ENCODE measurements at places on chromosomes 16 and 17. TPM values are rescaled to one million over a fixed set of nuclear protein-coding genes. Genes with fewer than 3 reads are reported as not detected.

DNA sequence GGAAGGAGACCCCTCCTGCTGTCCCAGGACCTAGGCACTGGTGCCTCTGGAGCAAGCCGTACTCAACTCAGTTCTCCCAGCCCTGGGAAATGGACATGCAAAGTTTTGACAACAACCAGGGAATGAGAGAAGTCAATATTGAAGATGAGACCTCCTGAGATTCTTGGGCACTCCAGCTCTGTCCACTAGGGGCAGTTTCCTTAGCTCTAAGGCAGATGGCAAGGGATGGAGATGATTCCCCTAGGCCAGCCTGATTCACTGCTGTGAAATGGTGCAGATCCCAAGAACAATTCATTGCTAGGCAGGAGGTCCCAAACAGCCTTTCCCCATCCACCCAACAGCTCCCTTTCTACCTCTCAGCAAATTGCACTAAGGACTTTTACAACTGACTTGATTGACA lies 20.5 kb upstream of the SDR42E2 start:
- peak; percentile 21 for DNase-seq

DNA sequence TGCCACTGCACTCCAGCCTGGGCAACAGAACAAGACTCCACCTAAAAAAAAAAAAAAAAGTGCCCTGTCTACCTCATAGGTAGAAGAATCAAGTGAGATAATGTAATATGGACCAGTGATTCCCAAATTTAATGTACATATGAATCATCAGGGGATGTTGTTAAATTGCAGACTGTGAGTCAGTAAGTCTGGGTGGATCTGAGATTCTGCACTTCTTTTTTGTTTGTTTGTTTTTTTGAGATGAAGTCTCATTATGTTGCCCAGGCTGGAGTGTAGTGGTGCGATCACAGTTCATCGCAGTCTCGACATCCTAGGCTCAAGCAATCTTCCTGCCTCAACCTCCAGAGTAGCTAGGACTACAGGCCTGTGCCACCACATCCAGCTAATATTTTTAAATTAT lies 31.6 kb downstream of the HOXB1 start:
- no peak for DNase-seq

DNA sequence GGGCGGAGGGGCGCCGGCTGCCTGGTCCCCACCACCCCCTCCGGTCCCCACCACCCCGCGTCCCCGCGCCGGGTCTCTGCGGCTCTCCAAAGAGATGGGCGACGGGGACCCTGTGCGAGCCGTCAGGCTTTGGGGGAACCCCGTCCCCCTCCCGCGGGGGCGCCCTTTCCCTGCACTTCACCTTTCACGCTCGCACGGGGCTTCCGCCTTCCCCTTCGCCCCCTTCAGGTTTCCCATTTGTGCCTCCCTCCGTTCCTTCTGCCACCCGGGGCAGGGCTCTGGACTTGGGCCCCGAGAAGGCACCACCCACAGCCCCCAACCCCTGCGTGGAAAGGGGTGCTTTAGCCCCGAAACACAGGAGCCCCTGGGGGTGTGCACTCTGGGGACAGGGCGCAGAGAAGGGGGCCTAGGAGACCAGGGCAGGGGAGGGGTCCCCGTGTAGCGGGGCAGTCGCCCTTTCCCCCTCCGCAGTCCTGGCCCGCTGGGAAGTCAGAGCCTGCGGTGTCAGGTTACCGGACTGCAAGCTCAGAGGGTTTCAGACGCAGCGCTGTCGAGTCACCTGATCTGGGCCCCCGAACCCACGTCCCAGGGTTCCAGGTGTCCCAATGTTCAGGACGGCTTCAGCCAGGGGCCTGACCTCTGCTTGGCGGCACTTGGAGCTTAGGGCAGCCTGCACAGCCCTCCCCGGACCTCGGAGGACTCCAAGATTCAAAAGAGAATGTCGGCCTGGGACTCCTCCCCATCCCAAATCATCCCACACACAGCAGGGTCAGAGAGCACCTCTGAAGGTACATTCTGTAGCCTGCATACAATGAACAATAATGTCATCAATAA lies 6.7 kb upstream of the CCDC92B start:
- no peak for DNase-seq

COX6A2 gene
- not detected for total RNA-seq

GRCh38 chr16:35746963-35747657 lies 2287.7 kb downstream of the TP53TG3F start:
- no peak for DNase-seq

- DNase-seq: no peak
Observed at GRCh38 chr17:12627781-12628451, 37.8 kb upstream of the MYOCD start.

- no peak for DNase-seq
Observed at GRCh38 chr16:28897826-28898225, 19.5 kb downstream of the ATP2A1 start.

- DNase-seq: no peak
Observed at GRCh38 chr16:7378024-7378695, 45.5 kb downstream of the RBFOX1 start.

DNA sequence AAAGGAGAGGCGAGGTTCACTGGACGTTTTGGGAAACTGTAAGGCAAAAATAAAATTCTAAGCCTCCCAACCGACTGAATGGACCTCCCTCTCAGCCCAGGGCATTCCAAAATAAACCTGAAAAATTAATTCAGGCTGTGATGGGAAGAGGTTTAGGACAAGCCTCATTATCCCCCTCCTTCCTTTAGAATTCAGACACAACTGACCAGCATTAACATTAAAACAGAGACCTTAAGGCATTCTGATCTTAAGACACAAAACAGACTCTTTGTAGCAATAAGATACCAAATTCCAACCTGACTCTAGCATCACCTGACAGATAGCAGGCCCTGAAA lies 298 bp upstream of the LDHD start:
- no peak for DNase-seq

- DNase-seq: no peak
Observed at GRCh38 chr16:5852151-5852550, 754.6 kb upstream of the EEF2KMT start.

EPN3 gene
- total RNA-seq: 17.8 TPM

DNA sequence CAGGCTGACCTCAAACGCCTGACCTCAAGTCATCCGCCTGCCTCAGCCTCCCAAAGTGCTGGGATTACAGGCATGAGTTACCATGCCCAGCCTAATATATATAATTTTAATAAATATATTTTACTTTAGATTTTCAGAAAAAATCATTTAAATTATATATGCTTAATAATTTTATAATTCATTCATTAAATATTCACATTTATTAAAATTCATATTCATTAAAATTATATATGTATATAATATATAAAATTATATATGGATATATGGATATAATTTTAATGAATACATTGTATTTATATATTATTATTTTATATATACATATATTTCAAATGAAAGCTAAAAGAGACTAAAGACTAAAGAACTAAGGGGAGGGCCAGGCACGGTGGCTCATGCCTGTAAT lies 29.4 kb downstream of the COPRS start:
- DNase-seq: no peak

- DNase-seq: no peak
Observed at GRCh38 chr17:55691666-55692065, 31.0 kb downstream of the TMEM100 start.

HERPUD1 gene
- 113 TPM for total RNA-seq

DNA sequence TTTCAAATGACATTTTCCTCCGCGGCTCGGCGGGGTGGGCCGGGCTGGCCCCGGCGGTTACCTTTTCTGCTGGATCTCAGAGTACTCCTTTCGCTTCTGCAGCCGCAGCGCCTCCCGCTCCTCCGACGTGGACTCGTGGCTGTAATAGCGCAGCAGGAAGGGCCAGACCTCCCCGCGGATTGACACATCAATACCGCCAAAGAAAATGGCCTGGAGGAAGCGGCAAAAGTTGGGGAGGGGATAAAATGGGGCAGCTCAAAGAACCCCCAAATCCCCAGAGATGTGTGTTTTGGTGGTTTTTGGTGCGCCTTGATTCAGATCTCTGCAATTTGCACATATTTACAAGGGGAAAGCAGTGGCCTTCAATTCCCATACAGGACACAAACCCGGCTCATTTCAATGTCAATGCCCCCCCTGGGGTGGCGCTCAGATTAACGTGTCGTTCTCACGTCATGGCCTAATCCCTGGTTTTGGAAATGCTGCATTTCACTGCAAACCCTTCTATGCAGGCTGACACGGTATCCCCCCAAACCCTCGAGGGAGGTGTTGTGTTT lies 85.9 kb downstream of the TBC1D16 start:
- no peak for DNase-seq

DNA sequence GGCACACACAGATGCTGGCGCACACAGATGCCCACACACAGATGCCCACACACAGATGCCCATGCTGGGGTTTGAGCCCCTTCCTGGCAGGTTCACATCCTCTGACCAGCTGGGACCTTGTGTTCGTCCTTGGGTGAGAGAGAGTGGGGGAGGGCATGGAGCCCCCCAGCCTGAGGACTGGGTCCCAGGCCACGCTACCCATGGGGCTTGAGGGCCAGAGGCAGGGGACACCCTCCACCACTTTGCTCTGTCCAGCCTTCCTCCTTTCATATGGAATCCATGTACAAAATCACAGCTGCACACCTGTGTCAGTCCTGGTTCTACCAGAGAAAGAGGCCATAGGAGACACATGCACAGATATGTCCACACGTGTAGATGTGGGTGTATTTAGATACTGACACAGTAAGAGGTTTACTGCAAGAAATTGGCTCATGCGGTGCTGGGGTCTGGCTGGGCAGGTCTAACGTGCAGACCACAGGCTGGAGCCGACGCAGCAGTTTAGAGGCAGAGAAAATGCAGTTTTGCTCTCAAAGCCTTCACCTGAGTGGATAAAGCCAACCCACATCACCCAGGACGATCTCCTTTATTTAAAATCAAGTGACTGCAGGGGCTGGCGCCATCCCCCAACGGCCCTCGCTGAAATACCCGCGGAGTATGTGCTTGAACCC lies 10.8 kb downstream of the SLC22A31 start:
- DNase-seq: no peak

DNA sequence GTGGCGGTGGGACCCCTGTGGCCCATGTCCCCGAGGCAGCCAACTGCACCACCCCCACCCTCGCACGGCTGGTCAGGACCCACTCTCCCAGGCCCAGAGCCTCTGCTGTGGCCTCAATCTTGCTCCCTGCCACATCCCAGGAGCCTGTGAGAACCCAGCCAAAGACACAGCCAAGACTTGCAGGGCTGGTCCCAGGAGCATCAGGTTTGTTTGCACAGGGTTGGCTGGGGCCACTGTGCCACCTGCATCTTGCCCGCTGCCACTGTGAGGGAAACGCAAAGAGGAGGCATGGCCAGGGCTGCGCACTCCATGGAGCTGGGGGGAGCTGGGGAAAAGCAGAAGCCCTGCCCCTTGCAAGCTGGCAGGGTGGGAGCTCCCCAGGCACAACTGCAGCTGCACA lies 92.5 kb downstream of the SSH2 start:
- no peak for DNase-seq

GRCh38 chr16:80719573-80719972 lies 84.8 kb downstream of the CDYL2 start:
- DNase-seq: no peak

DNA sequence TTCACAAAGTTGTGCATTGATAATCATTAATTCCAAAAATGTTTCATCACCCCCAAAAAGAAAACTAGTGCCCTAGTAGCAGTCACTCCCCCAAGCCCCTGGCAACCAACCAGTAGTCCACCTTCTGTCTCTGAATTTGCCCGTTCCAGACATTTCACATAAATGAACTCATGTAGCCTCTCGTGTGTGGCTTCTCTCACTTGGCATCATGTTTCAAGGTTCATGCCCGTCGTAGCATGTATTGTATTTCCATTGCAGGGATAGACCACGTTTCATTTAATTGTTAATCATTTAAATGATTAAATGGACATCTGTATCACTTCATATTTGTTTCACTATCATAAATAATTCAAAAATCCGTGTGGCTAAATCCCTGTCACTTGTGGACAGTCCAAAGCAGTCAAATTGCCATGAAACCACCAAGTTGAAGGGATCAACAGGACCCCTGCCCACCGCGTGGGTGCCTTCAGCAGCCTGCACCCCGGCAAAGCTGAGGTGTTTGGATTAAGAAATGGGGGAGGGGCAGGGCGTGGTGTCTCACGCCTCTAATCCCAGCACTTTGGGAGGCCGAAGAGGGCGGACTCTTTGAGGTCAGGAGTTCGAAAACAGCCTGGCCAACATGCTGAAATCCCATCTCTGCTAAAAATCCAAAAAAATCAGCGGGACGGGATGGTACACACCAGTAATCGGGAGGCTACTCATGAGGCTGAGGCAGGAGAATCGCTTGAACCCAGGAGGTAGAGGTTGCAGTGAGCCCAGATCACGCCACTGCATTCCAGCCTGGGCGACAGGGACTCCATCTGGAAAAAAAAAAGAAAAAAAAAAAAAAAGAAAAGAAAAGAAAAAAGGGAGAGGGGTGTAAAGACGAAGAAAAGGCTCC lies 8.7 kb upstream of the FLYWCH2 start:
- DNase-seq: no peak

- DNase-seq: no peak
Observed at GRCh38 chr17:74729866-74730265, 7.2 kb upstream of the RAB37 start.

RAB34 gene
- total RNA-seq: 0.59 TPM

C16orf96 gene
- total RNA-seq: 0.10 TPM

ADORA2B gene
- 47.5 TPM for total RNA-seq

GRCh38 chr17:34382621-34383124 lies 19.6 kb upstream of the CCL1 start:
- no peak for DNase-seq

DNA sequence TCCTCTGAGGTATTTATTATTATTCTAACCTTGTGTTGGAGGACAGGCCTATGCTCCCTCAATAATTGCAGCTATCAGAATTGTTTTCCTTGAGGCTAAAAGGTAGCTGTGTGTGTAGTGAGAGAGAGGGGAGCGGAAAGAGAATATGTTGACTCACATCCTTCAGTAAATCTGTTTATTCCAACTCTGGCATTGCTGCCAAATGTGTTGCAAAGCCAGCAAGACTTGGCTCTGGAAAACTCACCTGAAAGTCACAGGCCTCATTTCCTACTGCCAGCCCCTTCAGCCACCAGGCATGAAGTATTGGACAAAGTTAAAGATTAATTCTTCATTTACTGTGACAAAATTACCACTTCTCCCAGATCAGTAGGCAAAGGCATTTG lies 9.6 kb downstream of the CA10 start:
- DNase-seq: no peak

DNA sequence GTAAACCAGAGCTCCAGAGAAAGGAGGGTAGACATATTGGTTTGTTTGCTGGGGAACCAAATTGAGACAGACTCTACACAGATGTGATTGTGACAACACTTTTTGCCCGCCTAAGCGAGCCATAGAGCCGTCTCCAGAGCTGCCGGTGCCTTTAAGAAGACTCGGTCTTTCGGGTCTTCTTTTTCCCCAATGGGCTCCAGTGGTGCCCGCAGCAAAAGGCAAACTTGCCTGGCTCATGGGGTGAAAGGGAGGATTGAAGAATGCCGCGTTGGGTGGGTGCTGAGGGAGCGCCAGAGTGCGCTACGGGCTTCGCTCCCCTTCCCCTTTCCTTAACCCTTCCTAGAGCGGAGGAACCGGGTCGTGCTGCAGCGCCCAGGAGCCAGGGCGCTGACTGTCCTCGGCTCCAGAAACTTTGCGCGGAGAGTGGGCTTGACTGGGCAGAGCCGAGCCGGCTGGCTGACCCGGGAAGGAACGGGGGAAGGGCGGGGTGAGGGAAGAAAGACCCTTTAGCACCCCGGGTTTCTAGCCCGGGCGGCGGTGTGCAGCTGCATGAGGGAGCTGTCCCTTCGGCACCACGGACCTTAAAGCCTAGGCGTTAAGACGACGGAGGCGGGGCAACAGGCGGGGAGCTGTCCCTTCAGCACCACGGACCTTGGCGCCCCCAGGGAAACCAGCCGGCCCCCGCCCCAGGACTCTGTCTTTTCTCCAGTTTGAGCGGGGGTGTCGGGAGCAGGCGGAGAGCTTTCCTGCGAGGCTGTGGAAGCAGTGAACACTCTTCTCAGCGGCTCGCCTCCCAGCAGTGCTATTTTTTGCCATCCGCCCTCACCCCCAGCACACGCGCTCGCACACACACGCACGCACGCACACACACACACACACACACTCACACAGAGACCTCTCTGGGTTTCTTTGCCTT lies at the start of gene CACNG3:
TSS of gene CACNG3 (plus strand) at position 880 of the 916 bp plus-strand sequence. CDS start 420 bp downstream, outside the sequence.
- DNase-seq: no peak

Data from HCT116 (cell line).